ENCODE measurements at places on chromosomes 2 and 18.

- H3K27me3 ChIP-seq, result no peaks in the 10 kb centered on the region
- H3K36me3 ChIP-seq, result no peaks in the 10 kb centered on the region
Observed at GRCh38 chr2:28681606-28682005, 70.0 kb upstream of the PPP1CB start.

DNA sequence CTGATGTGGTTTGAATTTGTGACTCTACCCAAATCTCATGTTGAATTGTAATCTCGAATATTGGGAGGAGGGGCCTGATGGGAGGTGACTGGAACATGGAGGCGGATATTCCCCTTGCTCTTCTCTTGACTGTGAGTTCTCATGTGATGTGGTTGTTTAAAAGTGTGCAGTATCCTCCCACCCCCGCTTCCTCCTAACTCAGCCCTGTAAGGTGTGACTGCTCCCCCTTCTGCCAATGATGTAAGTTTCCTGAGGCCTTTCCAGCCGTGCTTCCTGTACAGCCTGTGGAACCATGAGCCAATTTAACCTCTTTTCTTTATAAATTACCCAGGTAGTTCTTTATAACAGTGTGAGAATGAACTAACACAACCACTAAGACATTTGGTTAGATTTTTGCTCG, 458.4 kb downstream of the THSD7B start:
- H3K4me3 ChIP-seq, result no peak overlapping the region
- H3K27me3 ChIP-seq, result no peaks in the 10 kb centered on the region
- H3K27ac ChIP-seq, result no peak overlapping the region
- no peaks in the 10 kb centered on the region for H3K4me1 ChIP-seq

DNA sequence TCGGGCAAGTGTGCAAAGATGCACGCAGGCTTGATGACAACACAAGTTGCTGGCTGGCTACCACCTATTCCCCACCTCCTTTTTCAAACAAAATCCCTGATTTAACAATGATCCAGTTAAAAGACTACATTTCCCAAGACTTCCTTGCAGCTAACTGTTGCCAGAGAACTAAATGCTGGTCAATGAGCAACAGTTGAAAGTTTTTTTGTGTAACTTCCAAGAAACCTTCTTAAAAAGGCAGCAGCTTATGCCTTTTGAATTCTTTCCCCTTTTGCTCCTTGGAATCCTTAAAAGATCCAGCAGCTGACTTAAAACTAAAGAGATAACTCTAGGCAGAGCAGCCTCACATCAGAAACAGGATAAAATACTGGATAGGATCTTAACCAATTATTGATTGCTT, 38.5 kb downstream of the NPHP1 start:
- no peak overlapping the region for H3K27ac ChIP-seq
- no peak for DNase-seq
- no peak overlapping the region for H3K4me3 ChIP-seq
- H3K4me1 ChIP-seq, result no peaks in the 10 kb centered on the region
- no peaks in the 10 kb centered on the region for H3K36me3 ChIP-seq
- H3K27me3 ChIP-seq, result no peaks in the 10 kb centered on the region

DNA sequence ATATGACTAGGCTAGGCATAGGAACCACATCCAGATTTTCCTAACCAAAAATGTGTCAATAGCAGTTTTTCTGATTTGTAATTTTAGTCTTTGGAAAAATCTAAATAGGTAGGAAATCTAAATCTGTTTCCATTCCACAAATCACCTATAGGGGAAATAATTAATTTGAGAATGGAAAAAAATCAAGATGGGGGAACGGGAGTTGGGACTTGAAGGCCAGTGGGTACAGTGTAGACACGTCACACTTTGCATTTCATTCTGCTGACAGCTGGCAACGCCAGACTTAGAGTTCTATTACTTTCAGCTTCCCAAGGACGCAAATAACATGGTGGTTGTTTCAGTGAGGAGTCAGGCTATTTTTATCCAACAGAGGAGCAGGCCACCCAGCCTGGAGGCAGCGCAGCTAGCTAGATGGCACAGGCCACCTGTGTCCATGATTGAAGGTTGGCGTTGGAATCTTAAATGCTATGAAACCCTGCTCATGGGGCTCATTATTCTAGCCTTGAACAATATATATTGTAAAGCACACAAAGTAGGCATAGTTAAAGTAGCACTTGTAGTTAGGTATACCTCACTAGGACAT, 23.4 kb downstream of the HNRNPA3 start:
- no peak overlapping the region for H3K27ac ChIP-seq
- H3K4me1 ChIP-seq, result peaks cover 14% of the 10 kb centered on the region
- H3K4me3 ChIP-seq, result no peak overlapping the region
- H3K27me3 ChIP-seq, result no peaks in the 10 kb centered on the region
- peaks cover 39% of the 10 kb centered on the region for H3K36me3 ChIP-seq

- peak; percentile 71 for DNase-seq
- H3K4me1 ChIP-seq, result peaks cover 37% of the 10 kb centered on the region
- no peaks in the 10 kb centered on the region for H3K36me3 ChIP-seq
Observed at GRCh38 chr2:9637330-9637729, 6.5 kb upstream of the YWHAQ start.

All from SJCRH30 (cell line).